ENCODE measurements at places on chromosomes 5 and 9. TPM values are rescaled to one million over a fixed set of nuclear protein-coding genes. Genes with fewer than 3 reads are reported as not detected.

GRCh38 chr5:37685816-37686215 is 154.0 kb downstream of the GDNF start:
- no peak for DNase-seq

GRCh38 chr9:134218230-134218629 is 53.9 kb upstream of the RNU6ATAC start:
- peak; percentile 7 for DNase-seq

DNA sequence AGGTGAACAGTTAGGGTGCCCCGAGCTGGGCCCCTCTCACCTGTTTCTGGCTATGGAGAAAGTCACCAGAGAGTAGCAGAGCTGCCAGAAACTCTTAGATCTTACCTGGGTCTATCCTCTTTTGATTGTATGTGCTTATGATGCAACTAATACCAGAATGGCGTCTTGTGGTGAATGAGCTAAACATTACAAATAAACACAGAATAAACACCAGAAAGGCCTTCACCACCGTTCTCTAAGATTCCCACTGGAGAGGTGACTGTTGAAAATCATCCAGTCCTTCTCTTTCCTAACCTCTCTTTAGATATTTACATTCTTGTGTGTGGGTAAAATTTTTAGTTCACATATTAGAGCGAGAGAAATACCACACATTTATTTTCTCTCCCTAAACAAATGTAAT is 241.7 kb upstream of the GAS1 start:
- no peak for DNase-seq

- DNase-seq, result no peak
Observed at GRCh38 chr9:108634204-108634603, 221.6 kb downstream of the ACTL7B start.

- no peak for DNase-seq
Observed at GRCh38 chr5:180810959-180811622, 8.5 kb upstream of the MGAT1 start.

- DNase-seq, result no peak
Observed at GRCh38 chr5:172942556-172942955, 16.7 kb upstream of the RPL26L1 start.

DNA sequence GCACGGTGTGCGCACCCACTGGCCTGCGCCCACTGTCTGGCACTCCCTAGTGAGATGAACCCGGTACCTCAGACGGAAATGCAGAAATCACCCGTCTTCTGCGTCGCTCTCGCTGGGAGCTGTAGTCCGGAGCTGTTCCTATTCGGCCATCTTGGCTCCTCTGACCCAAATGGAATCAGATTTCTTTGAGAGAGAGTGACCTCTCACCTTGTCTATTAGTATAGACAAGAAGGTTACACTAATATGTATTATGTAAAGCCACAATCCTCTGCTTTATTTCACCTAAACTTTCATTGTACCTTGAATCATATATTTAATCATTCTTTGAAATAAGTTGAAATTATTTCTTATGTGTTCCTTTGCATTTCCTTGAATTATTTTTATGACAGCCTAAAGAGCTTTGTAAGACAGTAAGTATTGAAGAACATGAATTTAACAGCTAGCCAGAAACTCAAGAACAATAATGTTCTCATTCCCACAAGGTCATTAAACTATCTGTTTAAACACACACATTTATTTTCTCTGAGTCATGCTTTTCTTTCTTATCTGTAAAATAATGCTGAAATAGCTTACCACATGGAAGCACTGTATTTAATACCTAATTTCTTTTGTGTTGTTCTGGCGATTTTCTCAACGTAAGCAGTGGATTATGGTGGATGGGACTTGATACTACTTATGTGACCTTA is 91.8 kb upstream of the DMRTA1 start:
- no peak for DNase-seq

- DNase-seq, result no peak
Observed at GRCh38 chr5:154620411-154620810, 134.8 kb upstream of the LARP1 start.

GRCh38 chr5:52964138-52964537 is 25.0 kb upstream of the ITGA2 start:
- no peak for DNase-seq

DNA sequence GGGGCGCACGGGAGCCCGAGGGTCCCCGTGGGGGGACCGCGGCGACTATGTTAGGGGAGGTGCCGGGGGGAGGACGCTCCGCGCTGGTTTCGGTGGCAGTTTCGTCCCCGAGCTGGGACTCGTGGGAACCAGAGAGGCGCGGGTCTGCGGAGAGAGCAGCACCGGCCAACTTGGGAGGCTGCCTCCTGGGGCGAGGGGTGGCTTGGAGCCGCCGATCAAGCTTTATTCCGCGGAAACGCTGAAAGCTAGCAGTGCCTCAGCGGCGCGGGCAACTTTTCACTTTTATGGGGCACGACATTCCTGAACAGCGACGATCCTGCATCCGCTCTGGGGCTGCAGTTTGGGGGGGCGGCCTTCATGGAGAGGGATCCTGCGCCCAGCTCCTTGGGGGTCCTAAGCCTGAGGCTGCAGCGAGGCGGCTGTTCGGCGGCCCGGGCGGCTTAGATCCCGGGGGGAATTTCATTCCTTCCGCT is 369 bp downstream of the OCLN start:
- no peak for DNase-seq

GRCh38 chr5:74186356-74187315 is 453.9 kb downstream of the ENC1 start:
- DNase-seq, result no peak

GRCh38 chr9:131623655-131624330 is 78.5 kb downstream of the PRRT1B start:
- no peak for DNase-seq

GRCh38 chr5:172168311-172168710 is 19.7 kb downstream of the STK10 start:
- no peak for DNase-seq

DNA sequence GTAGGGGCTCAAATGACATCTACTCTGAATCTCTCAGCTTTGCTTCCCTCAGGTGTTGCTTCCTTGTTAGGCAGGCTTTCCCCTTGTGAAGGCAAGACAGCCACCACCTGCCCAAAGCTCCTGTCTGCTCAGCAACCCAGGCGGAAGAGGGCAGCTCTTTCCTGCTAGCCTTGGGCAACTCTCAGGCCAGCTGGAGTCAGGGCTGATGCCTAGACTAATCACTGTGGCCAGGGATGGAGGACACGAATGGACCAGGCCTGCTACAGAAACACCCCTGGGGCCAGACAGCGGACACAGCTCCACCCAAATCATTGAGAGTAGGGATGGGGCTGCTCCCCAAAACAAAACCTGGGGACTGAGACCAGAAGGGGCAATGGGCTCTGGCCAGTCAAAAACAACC is 138.0 kb downstream of the MTX3 start:
- DNase-seq, result no peak

DNA sequence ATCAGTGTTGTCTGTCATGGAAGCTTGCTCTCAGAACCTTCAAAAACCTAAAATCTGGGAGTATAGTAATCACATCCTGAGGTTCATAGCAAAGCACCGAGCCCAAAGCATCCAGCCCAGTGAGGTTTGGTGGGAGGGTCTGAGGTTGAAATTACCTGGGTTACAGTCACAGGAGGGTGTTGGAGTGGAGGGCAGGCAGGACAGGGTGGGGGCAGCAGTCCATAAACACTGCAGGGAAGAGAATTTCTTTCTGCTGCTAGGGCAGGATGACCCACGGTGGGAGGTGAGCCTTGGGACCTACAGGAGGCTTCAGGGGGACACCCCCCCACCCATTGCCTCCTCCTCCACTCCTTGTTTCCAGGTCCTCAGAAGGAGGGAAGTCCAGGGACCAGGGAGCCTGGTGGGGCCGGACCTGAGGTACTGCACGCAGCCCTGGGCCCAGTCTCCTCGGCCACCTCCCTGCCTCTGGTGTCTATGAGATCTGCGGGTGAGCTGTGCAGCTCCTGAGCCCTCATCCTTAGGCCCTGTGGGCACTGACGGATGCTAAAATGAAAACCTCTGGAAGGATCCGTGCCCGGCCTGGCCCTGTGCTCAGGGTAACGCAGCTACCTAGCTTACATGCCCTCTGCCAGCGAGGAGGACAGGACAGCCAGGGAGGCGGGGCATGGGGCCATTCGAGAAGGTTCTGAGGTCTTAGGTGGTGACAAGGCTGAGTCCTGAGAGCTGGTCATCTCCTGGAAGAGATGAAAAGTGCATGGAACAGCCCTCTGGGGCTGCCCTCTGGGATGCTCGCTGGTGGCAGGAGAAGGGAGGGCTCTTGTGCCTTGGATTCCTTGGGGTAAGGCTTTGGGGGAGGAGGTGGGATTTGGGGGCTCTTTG is 1.8 kb upstream of the ADCY2 start:
- DNase-seq, result no peak

- no peak for DNase-seq
Observed at GRCh38 chr9:13606586-13606985, 327.1 kb upstream of the MPDZ start.

GRCh38 chr9:137787381-137787780 is 90.2 kb upstream of the CACNA1B start:
- DNase-seq, result no peak

DNA sequence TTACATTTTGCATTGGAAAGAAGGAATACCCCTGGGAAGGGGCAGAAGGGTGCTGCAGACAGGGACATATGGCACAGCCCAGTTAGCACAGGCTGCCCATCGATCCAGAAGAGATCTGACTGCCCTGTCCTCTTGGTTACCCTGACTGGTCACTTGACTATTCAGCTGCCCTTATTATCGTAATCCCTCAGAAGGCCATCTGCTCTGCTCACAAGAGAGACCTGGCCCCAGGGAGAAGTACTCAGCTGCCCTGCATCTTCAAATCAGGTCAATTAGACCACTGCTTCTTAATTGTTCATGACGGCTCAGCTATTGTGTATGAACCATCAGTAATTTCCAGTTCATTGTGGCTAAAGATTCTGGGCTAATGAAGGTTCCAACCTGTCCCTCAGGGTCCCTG is 345.0 kb downstream of the TLE1 start:
- no peak for DNase-seq

- no peak for DNase-seq
Observed at GRCh38 chr5:3024976-3025375, 273.5 kb upstream of the IRX2 start.

- DNase-seq, result no peak
Observed at GRCh38 chr9:128163027-128163515, 3.0 kb downstream of the BBLN start.

GRCh38 chr5:150263801-150264621 is 25.6 kb downstream of the CAMK2A start:
- no peak for DNase-seq

GRCh38 chr9:37449862-37450632 is 15.2 kb downstream of the ZBTB5 start:
- no peak for DNase-seq

DNA sequence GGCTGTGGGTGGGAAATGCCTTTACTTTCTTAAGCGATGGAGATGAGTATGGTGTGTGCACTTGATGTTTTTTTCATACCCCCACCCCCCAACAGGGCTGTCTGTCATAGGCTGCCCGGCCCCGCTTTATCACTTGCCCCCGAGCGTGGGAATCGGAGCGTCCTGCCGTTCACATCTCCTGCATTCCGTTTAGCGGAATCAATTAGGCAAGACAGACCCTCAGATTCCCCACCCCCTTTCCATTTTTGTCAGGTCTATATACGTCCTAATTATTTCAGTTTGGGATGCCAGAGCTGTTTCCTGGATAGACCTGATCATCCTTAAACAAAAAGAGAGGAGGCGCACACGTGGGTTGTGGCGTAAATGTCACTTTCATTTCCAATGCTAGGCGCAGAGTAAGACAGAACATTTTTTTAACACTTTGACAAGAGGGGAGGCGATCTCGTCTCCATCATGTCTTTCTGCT is 217.2 kb downstream of the MEF2C start:
- no peak for DNase-seq

GRCh38 chr5:109038209-109038840 is 290.6 kb downstream of the FER start:
- DNase-seq, result no peak

DNA sequence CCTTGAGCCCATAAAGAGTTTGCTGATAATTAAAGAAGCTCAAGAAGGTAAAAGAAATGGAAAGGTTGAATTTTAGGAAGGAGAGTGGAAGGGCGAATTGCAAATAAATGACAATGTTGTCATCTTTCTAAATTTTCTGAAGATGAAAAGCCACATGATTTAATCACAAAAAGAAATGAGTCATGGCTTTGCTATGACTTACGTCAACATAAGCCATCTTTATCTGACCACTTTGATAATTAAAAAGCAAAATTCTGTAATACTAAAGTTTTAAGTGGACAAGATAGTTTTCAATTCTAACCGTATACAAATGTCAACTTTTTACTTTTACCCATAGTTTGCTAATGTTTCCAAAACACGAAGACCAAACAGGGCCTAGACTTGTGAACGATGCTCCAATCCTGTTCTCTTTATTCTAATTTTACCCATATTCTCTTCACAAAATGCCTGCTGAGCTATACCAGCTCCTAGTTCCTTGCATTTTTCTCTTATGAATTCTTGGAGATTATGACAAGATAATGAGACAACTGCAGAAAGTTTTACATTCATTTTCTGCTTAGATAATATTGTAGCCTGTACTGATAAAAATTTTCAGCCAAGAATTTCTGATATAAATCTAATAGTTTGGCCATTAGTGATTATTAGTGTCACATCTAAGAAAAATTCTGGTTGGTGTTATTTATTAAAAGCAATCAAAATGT is 21.8 kb upstream of the PRUNE2 start:
- DNase-seq, result no peak

- DNase-seq, result peak; percentile 77
Observed at GRCh38 chr5:134555890-134556311, 30.4 kb downstream of the JADE2 start.

GRCh38 chr5:107254902-107255234 is 415.9 kb downstream of the EFNA5 start:
- DNase-seq, result no peak

DNA sequence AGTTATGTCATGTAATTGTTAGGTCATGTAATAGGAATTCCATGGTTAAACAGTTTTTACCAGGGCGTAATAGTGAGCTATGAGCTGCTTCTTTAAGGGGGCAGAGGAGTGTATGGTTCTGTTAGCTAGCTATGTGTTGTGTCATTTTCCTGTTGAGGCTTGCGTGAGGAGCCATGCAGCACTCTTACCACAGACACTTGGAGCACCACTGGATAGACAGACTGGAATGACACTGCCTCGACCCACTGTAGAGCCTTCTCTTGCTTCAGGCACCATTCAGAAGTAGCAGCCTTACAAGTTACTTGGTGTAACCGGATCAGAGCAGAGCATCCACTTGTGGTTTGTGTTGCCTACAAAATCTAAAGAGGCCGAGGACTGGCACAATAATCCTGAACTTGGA is 28.3 kb upstream of the STOM start:
- DNase-seq, result no peak

GRCh38 chr9:6055216-6055615 is 39.8 kb upstream of the RANBP6 start:
- peak; percentile 46 for DNase-seq

PCDHGB5 gene
- 0.22 TPM for total RNA-seq

TXNDC8 gene
- total RNA-seq, result not detected

CLK4 gene
- total RNA-seq, result 29.2 TPM

PCDHGA10 gene
- total RNA-seq, result 0.20 TPM

PCDHB14 gene
- 0.09 TPM for total RNA-seq

LURAP1L gene
- total RNA-seq, result not detected

IL33 gene
- total RNA-seq, result not detected

CCDC183 gene
- total RNA-seq, result not detected

FAM153A gene
- 6.7 TPM for total RNA-seq

FGF10 gene
- total RNA-seq, result not detected

IFNA21 gene
- total RNA-seq, result not detected

CD180 gene
- total RNA-seq, result 0.24 TPM

SH3RF2 gene
- total RNA-seq, result not detected
